RPMI8226 (cell line): ENCODE measurements at places on chromosomes 3 and 15.

DNA sequence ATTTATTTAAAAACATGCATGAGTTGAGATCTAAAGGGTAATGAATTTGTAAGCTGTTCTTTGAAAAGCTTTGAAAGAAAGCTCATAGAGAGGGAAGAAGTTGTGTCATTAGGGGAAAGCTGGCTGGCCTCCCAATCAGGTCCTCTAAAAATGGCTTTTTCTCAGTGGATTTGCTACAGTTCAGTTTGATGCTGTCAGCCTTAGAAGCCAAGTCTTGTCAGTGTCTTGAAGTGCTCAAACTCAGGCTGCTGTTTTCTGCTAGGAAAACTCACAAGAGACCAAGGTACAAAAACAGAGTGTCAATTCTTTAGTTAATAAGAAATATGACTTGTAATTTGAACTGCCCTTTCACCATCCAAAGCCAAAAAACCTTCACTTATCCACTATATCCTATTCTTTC is 243.8 kb downstream of the OTOL1 start:
- DNase-seq: no peak

GRCh38 chr15:76565366-76565765 is 228.8 kb downstream of the ISL2 start:
- DNase-seq: no peak

DNA sequence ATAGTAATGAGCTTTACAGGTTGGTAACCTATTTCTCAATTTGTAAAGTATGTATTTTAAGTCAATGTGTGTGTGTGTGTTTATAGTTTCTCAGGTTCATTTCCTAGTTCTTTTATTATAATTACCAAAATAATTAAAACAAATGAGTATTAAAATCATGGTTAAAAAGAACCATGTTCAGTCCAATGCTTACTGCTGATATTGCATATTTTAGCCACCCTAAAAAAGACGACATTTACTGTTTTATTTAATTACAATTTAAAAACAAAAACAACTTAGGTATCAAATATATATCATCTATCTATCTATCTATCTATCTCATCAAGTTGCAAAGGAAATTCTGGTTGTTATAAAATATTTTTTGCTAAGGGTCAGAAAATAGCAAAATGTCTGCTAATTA is 203.3 kb downstream of the GBE1 start:
- DNase-seq: no peak

DNA sequence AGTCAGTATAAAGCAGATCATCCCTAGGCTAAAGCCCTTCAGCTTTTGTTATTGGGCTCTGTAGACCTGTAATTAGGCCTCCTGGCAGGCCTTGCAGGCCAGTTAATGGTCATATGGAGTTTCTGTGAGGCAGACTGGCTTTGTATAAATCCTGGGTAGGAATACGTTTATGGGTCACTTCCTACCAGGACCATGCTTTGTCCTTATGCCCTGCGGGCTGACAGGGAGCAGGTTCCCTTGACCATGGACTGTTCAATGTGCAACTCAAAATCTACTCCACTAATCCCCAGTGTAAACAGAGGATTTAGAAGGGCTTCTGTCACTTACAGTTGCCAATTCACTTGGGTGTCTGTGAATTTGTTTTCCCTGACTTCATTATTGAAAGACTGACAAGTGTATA is 202.7 kb upstream of the MLF1 start:
- DNase-seq: no peak

- no peak for DNase-seq
Measured at GRCh38 chr3:177439694-177440269, 242.5 kb upstream of the TBL1XR1 start.

- no peak for DNase-seq
Measured at GRCh38 chr15:74270854-74271520, 34.9 kb downstream of the CCDC33 start.

- DNase-seq: no peak
Measured at GRCh38 chr3:107740992-107741896, 218.5 kb downstream of the BBX start.

- DNase-seq: no peak
Measured at GRCh38 chr3:122055215-122055614, at the start of gene CD86. Gene CD86, plus strand, starts transcription at chr3:122055362. Its CDS starts 128 bp downstream, at chr3:122055490.

- no peak for DNase-seq
Measured at GRCh38 chr3:69675786-69676530, 63.3 kb upstream of the MITF start.

- no peak for DNase-seq
Measured at GRCh38 chr15:48896869-48897814, 19.2 kb downstream of the EID1 start.

GRCh38 chr3:138469874-138470273 is 35.5 kb downstream of the ESYT3 start:
- DNase-seq: no peak

GRCh38 chr3:151101270-151101969 is 16.0 kb downstream of the MED12L start:
- DNase-seq: no peak

DNA sequence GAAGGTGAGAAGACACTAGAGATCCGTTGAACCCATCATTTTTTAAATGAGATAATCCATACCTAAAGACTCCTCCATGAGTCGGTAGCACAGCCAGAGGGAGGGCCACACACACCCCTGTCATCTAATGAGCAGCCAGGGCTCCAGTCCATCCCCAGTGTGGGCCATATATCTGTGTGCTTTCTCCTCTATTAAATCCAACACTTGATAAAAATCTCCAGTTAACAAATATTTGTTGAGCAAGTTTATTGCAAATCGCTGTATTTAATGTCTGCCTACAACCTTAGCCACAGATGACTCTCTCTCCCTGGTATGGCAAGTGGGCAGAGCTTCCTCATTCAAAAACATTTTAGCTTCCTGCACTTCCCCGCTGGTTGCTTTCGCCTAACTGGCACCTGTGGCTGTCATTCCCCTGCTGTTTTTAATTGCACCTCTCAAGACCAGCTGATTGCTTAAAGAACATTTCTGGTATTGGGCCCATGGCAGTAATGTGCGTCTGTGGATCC is 82.8 kb downstream of the SMAD3 start:
- DNase-seq: no peak

- DNase-seq: peak; percentile 85
Measured at GRCh38 chr15:77634266-77634962, 1.7 kb upstream of the LINGO1 start.

- no peak for DNase-seq
Measured at GRCh38 chr3:31671976-31672375, 139.3 kb downstream of the STT3B start.

GRCh38 chr3:47259114-47259513 is 23.5 kb downstream of the KIF9 start:
- DNase-seq: no peak

DNA sequence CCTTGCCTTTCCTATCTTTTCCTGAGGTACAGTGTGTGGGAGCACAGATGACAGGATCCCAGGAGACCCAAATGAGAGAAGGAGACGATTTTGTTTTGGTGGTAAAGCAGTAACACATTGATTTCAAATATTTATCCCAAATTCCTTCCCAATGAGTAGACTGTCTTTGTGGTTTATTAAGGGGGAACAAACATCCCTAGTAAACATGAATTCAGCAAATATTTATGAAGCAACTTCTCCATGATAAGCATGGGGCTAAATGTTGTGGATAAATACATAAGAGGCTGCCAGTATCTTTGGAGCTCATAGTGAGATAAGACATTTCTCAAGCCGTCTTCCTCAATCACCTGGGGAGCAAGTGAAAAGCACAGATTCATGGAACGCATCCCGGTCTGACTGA is 460.8 kb upstream of the CFAP20DC start:
- no peak for DNase-seq

GRCh38 chr3:9398700-9399336 is 1.4 kb downstream of the SETD5 start:
- DNase-seq: peak; percentile 47

- no peak for DNase-seq
Measured at GRCh38 chr3:184359610-184360009, 1.8 kb downstream of the CLCN2 start.

- DNase-seq: no peak
Measured at GRCh38 chr15:75989045-75989444, 23.2 kb downstream of the NRG4 start.

DNA sequence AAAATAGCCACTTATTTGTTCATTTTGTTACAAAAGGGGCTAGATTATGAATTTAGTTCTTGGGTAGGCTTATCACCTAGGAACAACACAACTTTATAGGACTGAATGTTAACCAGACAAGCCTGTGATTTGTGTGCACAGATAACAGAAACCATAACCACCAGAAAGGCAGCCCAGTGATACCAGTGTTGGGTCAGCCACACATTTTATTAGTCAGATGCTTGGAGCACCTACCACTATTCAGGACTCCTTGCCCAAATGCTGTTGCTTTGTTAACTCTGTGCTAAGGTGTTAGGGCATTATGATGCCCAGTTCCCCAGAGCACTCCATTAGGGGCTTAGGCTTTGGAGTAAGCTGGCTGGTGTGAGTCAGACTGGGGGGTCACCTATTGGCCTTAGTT is 22.5 kb downstream of the PLCL2 start:
- no peak for DNase-seq

DNA sequence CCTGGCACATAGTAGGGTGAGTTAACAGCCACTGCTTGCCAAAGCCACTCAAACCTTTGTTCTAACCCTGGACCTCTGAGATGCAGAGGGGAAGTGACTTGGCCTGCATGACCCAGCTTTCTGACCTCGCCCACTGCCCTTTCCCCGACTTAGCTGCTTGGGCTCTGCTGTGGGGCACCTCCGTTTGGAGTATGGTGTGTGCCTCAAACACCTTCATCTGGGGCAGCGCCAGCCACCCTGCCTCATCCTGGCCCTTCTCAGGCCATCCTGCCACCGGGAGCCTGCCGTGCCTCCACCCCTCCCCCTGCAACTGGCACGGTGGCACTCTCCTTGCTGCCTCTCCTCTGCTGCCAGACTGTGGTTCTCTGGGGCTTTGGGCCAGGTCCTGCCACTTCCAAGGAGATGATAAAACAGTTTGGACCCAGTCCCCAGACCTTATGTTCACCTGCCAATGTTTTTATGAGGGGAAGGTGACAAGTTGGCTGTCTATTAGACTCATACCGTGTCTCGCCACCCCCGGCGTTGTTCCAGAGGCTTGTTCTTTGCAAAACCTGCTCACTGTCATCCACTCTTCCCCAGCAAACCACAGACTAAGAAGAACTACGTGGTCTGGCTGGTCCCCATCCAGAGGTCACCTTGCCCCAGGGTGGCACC is 32.2 kb downstream of the SLC6A6 start:
- peak; percentile 31 for DNase-seq

GRCh38 chr3:153343988-153344782 is 182.2 kb downstream of the RAP2B start:
- DNase-seq: no peak

- no peak for DNase-seq
Measured at GRCh38 chr3:126008219-126008618, 39.2 kb downstream of the ROPN1B start.

DNA sequence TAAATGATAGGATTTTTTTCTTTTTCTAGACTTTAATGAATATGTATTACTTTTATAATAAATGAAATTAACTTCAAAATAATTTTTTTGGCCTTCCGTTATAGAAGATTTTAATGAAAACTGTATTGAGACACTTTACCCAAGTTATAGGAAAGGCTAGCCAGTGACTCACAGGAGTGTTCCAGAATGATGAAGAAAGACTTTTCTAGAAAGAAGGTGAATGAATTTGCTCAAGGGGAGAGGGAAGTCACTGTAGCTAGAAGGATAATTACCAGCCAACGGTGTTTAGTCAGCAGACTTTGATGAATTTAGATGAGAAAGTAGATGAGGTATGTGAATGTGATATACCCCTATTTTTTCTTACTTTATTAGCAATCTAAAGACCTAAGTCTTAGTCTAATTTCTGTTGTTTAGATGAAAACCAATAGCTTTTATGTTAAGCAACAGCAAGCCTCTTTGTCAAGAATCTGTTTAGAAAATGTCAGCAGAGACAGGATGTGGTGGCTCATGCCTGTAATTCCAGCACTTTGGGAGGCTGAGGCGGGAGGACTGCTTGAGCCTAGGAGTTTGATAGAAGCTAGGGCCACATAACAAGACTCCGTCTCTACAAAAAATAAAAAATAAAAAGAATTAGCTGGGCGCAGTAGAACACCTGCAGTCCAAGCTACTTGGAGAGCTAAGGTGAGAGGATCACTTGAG is 3.2 kb downstream of the ALAS1 start:
- DNase-seq: no peak

DNA sequence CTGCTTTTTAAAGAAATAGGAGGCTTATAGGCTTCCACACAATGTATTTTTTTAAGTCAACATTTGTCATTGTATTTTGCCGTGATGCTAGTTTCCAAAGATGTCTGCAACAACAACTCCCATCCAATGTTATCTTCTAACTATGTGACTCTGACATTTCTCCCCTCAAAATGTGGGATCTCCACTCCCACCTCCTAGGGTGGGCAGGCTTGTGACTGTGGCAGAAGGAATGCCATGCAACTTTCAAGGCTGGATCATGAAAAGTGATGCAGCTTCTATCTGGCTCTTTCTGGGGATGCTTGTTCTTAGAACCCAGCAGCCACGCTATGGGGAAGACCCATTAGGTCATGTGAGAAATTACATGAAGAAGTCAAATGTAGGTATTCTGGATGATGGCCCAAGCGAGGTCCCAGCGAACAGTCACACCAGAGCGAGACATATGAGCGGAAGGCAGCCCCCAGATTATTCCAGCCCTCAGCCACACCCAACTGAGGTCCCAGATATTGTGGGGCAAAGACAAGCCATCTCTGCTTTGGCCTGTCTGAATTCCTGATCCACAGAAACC is 124.3 kb downstream of the BDH1 start:
- DNase-seq: no peak

- no peak for DNase-seq
Measured at GRCh38 chr3:186929685-186930084, 641 bp upstream of the ST6GAL1 start.

DNA sequence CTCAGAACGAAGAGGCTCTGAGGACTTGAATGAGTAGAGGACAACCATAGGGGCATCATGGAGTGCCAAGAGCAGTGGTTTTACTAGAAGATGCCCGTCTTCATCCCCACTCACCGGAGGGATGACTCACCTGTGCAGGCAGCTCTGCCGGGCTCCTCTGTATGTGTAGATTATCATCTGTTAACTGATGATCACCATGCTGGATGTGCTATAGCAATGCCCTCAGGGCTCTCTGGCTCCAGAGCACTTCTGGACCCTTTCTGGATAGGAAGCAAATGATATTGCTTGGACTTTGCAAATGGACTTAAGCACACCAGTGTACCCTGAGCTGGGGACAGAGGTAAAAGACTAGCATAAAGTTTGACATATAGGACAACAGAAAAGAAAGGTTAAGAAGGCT is 10.2 kb upstream of the TGFBR2 start:
- DNase-seq: no peak

- no peak for DNase-seq
Measured at GRCh38 chr3:50210510-50211367, 5.7 kb downstream of the SLC38A3 start.

DNA sequence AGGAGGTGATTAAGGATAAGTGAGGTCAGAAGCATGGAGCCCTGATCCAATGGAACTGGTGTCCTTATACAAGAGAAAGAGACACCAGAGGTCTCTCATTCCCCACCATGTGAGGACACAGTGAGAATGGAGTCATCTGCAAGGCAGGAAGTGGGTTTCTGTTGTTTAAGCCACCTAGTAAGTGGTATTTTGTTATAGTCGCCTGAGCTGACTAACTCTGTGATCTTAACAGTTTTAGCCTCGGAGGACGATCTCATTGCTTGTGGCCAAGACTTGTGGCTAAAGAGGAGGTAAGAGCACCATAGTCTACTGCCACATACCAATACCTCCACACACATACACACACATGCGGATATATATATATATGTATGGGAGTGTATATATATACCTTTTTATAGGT is 73.8 kb downstream of the MCTP2 start:
- DNase-seq: no peak

GRCh38 chr3:156705761-156706616 is 31.6 kb downstream of the TIPARP start:
- DNase-seq: no peak

GRCh38 chr15:90762109-90762508 is 45.0 kb downstream of the BLM start:
- no peak for DNase-seq
